ENCODE measurements at places on chromosomes 5 and 9. TPM values are rescaled to one million over a fixed set of nuclear protein-coding genes. Genes with fewer than 3 reads are reported as not detected.

Gene IL3
- not detected for total RNA-seq

Gene FCN1
- 3.6 TPM for total RNA-seq

DNA sequence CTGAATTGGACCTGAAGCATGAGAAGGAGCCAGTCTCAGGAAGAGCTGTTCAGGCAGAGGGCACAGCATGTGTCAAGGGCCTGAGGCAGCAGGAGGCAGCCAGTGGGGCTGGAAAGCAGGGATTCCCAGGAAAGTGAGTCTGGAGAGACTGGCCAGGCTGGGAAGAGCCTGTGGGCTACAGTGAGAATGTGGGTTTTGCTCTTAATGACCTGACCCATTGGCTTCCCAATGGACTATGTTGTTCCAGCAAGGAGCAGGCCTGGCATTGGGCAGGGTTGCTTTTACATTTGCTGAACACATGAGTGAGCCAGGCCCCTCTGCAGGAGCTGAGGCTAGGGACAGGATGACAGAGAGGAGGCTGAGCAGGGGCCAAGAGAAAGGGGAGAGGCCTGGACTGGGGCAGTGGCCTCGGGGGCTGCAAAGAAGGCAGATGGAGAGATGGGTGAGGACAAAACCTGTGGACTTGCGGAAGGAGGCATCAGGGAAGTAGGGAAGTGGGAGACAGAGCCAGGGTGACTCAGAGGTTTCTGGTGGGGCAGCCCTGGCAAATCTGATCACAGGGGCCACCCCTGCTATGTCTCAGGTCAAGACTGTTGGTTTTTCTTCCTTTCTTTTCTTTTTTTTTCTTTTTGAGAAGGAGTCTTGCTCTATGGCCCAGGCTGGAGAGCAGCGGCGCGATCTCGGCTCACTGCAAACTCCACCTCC is 65.9 kb upstream of the NEK6 start:
- no peak for DNase-seq

GRCh38 chr5:31767335-31768031 is 128.6 kb downstream of the PDZD2 start:
- DNase-seq = no peak

- peak; percentile 83 for DNase-seq
Observed at GRCh38 chr5:170312666-170313065, 15.1 kb upstream of the LCP2 start.

- DNase-seq = peak; percentile 93
Observed at GRCh38 chr9:33620738-33621439, 96.8 kb downstream of the ANKRD18B start.

GRCh38 chr5:178145965-178146820 is 7.5 kb downstream of the NHP2 start:
- DNase-seq = peak; percentile 38
